Activated CD4-positive, alpha-beta memory T cell treated with anti-CD3 and anti-CD28 coated beads for 36 hours (primary cell): ENCODE measurements at places on chromosomes 16 and 17. TPM values are rescaled to one million over a fixed set of nuclear protein-coding genes. Genes with fewer than 3 reads are reported as not detected.

DNA sequence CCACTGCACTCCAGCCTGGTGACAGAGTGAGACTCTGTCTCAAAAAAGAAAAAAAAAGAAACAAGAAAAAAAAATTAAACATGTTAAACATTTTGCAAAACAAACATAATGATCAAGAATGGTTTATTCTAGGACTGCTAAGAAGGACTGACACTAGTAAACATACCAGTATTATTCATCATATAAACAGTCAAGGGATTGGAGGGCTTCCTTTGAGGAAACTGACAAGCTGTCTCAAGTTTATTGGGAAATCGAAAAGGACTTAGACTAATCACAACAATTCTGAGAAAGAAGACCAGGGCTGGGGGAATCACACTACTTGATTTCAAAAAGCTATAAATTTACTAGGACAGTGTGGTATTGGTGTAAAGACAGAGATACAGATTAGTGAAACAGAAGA lies 75.5 kb downstream of the MYH10 start:
- DNase-seq: no peak

- peak; percentile 46 for DNase-seq
These were observed 26.3 kb downstream of the ZC3H18 start for GRCh38 chr16:88596483-88596882.

- DNase-seq: no peak
These were observed 34.1 kb downstream of the TLE7 start for GRCh38 chr16:71407731-71408130.

DNA sequence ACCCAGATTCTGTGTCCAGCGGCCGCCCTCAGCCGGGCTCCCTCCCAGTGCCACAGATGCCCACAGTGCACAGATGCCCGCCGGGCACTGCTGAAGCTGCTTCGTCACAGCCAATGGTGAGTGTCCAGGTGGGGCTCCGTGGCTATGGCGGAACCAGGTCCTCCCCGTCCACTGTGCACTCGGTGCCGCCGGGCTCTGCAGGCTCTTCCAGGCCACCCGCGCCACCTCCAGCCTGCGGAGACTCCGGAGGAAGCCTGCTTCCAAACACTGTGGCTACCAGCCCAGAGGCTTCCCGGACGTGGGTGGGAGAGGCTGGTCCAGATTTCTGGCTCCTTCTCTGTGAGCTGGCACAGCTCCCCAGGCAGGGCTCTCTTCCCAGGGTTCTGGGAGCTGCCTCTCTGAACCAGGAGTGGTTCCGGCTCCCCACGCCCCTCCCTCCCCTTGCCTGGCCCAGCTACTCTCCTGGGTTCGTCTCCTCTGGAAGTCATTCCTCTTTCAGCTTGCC lies 2.8 kb upstream of the PYCR1 start:
- no peak for DNase-seq

DNA sequence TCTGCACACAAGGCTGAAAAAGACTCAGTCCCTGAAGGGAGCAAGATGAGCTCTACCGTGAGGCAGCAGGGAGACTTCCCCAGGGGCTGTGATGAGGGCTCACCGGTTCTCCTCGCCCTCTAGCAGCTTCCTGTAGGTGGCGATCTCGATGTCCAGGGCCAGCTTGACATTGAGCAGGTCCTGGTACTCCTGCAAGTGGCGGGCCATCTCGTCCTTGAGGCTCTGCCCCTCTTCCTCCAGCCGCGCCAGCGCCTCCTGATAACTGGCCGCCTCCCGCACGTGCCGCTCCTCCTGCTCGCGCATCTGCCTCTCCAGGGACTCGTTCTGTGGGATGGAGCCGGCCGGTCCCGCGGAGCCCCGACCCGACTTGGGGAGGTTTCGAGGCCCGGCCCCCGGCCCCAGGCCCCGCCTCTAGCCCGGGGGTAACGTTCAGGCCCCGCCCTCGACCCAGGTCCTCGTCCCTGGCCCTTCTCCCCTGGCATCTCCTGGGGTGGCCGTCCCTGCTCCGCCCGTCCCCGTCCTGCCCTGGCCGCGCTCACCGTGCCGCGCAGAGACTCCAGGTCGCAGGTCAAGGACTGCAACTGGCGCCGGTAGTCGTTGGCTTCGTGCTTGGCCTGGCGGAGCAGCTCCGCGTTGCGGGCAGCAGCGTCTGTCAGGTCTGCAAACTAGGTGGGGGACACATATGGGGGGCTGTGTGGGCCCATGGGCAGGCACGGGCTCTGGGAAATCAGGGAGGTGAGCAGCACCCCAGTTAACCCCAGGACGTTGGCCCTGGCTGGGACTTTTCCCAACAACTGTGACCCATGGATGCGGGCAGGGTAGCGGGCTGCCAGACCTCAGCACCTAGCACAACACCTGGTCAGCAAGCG lies 3.9 kb downstream of the GFAP start:
- peak; percentile 70 for DNase-seq

- peak; percentile 63 for DNase-seq
These were observed 5.8 kb upstream of the CBX4 start for GRCh38 chr17:79844869-79845600.

- DNase-seq: no peak
These were observed 32.6 kb downstream of the B4GALNT2 start for GRCh38 chr17:49165143-49165542.

Gene GJD3
- not detected for total RNA-seq

- DNase-seq: no peak
These were observed 36.3 kb upstream of the TEKT1 start for GRCh38 chr17:6867849-6868248.
